ENCODE measurements at places on chromosomes 5 and 9.

DNA sequence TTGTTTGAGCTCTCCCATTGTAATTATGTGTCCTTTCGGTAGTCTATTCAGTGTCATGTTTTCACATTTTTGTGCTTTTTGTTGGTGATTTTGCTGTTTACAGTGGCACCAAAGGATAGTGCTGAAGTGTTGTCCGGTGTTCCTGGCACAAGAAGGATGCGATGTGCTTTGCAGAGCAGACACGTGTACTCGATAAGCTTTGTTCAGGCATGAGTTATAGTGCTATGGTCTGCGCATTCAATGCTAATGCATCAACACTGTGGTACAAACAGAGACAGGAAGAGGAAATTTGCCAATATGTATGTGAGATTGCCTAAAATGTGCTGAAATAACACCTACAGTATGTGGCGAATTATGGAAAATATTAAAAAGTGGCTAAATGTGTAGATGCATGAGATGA, 913.4 kb upstream of the ACO1 start:
- no peak for DNase-seq

GRCh38 chr5:151005950-151006576, 14.3 kb upstream of the GPX3 start:
- DNase-seq: no peak

- no peak for DNase-seq
Measured at GRCh38 chr5:43065387-43065947, 25.3 kb upstream of the ANXA2R start.

DNA sequence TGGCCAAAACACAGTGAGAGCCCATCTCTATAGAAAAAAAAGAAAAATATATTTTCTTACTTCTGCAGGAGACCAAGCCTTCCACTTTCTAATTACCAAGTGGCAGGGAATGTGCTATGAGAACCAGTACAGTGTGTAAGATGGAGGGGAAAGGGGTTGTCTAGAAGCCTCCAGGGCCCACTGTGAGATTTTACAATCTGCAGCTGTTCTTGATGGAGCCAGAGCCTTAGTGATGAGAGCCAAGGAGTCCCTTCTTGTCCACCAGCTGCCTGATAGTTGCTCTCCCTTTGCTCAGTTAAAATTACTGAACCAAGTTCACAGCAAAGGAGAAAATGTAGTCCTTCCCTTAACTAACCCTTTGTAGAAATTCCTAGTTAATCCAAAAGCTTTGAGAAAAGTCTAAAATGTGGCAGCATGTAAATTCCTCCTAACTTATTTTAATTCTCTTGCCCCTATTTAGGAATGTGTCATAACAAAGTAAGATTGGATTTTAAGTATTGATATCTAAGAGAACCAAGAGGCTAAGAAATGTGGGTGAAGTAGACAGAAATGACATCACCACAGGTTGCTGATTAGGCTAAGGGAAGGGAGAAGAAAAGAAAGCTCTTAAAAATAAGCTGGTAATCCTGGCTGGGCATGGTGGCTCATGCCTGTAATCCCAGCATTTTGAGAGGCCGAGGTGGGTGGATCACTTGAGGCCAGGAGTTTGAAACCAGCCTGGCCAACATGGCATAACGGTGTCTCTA, 19.3 kb downstream of the SRP19 start:
- DNase-seq: no peak

- no peak for DNase-seq
Measured at GRCh38 chr5:126251024-126251423, 172.2 kb upstream of the GRAMD2B start.

DNA sequence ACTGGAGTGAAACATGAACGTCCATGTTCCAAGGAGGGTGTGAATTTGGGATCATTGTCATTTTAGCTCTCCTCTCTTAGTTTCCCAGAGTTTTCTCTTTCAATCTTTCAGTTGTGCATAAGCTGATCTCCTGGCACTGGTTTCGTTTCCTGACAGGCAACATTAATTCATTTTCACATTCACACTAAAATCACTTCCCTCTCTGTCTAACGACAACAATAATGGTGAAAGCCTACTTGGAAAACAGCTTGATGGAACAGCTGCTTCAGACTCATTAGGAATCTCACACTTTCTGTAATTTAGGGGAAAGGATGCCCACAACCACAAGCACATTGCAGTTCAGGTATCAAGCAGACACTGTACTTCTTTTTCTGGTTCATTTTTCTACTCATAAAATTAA, 188.6 kb downstream of the TRIM36 start:
- no peak for DNase-seq

GRCh38 chr9:112631313-112632070, 86.4 kb downstream of the INIP start:
- DNase-seq: no peak

- no peak for DNase-seq
Measured at GRCh38 chr9:35976726-35977125, 18.8 kb upstream of the OR2S2 start.

Measured in activated CD8-positive, alpha-beta memory T cell treated with anti-CD3 and anti-CD28 coated beads for 1 hour (primary cell).